ENCODE measurements at places on chromosomes 16 and 17. TPM values are rescaled to one million over a fixed set of nuclear protein-coding genes. Genes with fewer than 3 reads are reported as not detected.

CES3 gene
- 0.61 TPM for total RNA-seq

PRSS21 gene
- 3.2 TPM for total RNA-seq

TSNAXIP1 gene
- total RNA-seq = 1.9 TPM

ST6GALNAC1 gene
- not detected for total RNA-seq

CCDC40 gene
- 0.55 TPM for total RNA-seq

TVP23B gene
- 28.5 TPM for total RNA-seq

CNTD1 gene
- not detected for total RNA-seq

RAMP2 gene
- not detected for total RNA-seq

GJC1 gene
- total RNA-seq = 0.20 TPM

NHERF2 gene
- 0.93 TPM for total RNA-seq

CLDN7 gene
- 1.1 TPM for total RNA-seq

PLEKHM1 gene
- 62.4 TPM for total RNA-seq

SCN4A gene
- 0.78 TPM for total RNA-seq

HOXB6 gene
- total RNA-seq = not detected

CAVIN1 gene
- 0.10 TPM for total RNA-seq

CHST5 gene
- 0.11 TPM for total RNA-seq

LGALS3BP gene
- 3.5 TPM for total RNA-seq

EFCAB5 gene
- 1.9 TPM for total RNA-seq

ZNF205 gene
- total RNA-seq = not detected

CD79B gene
- 757 TPM for total RNA-seq

OR1A2 gene
- not detected for total RNA-seq

SLC16A5 gene
- 5.7 TPM for total RNA-seq

ZNF830 gene
- total RNA-seq = 31.6 TPM

HEATR9 gene
- total RNA-seq = not detected

CEP295NL gene
- 0.55 TPM for total RNA-seq
